ENCODE measurements at places on chromosomes 16 and 17.
A peak's percentile ranks its signal among the peaks of the same experiment; 100 is the strongest.

DNA sequence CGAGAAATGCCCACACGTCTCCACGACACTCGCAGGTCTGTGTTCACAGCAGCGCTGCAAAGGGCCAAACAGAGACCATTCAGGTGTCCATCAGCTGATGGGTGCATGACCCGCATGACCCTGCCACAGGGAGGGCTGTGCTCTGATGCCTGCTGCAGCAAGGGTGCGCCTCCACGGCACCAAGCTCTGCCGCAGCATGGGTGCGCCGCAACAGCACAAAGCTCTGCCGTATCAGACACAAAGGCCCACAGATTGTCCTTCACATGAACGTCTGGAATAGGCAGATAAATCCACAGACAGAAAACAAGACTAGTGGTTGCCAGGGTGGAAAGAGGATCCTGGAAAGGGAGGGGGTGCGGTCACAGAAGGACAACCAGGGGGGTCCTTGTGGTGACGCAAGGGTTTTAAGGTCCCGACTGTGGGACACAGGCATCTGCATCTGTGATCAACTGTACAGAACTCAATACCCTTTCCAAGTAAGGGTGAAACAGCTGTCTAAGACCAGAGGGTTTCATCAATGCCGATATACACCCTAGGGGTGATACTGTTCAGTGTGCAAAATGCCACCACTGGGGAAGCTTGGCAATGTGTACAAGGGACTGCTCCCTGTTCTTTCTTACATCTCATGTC, 121.0 kb downstream of the ANKRD11 start:
- no peak for DNase-seq

- DNase-seq, result peak; percentile 79
Measured at GRCh38 chr17:4728124-4728523, 3.1 kb upstream of the MED11 start.

GRCh38 chr17:78608804-78609186, 31.6 kb upstream of the DNAH17 start:
- DNase-seq, result no peak

- DNase-seq, result no peak
Measured at GRCh38 chr17:75619506-75620431, 13.5 kb upstream of the SMIM5 start.

DNA sequence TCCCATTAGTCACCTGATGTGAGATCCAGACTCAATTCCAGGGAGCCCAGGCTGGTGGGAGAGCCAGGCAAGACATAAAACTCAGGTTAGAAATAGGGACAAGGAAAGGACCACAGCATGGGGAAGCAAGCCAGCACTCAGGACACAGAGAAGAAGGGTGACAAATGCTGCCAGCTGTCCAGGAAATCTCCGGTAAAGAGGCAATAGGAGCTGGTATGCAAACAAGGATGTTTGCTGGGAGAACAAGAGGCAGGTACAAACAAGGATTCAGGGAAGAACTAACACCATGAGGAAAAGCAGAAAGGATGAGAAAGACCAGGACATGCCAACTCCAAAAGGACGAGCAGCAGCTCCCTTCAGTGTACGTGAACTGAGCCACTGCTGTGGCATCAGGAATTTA, 10.2 kb upstream of the TXNDC11 start:
- DNase-seq, result no peak

- no peak for DNase-seq
Measured at GRCh38 chr16:62079236-62079635, 43.0 kb upstream of the CDH8 start.

DNA sequence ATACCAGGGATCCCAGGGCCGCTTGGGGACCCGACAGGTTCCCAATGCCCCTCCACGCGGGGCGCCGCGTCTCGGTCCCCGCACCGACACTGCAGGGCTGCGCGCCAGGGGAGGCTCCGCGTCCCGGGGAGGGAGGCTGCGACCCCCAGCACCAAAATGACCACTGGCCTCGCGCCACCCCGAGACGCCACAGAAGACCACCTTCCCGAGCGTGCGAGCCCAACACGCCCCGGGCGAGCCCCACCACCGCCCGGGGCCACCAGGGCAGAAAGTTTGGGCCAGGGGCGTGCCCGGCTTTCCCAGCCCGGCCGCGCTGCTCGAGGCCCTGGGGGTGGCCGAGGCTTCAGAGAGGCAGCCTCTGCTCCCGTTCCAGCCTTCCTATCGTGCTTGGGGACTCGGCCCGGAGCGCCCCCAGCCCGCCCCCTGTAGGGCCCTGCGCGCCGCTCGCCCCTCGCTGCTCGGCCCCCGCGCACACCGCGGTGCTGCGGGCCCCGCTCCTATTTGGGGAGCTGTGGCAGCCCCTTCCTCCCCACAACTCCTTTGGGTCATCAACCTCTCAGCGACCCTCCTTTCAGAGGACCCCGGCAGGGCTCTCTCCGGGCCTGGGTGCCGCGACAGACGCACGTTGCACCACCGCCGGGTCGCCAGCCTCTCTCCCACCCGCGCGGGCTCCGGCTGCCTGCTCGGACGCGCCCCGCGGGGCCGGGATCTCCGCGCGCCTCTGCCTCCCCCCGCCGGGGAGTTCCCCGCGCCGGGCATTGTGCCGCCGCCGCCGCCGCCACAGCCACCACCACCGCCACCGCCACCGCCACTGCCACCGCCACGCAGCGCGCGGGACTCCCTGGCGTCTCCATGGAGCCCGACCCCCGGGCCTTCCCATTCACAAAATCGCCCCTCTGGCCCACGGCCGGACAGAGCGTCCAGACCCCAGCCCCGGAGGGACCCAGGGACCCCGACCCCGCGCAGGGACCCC, 892 bp downstream of the RBFOX3 start:
- no peak for DNase-seq

All from activated CD4-positive, alpha-beta T cell treated with anti-CD3 and anti-CD28 coated beads, Interleukin-2, amount 50 U/mL, for 16 hours (primary cell).